ENCODE measurements at places on chromosomes 11 and 22.
A peak's percentile ranks its signal among the peaks of the same experiment; 100 is the strongest.

GRCh38 chr11:7514099-7514591 lies 346 bp downstream of the PPFIBP2 start:
- no peak for DNase-seq

- DNase-seq: no peak
Measured at GRCh38 chr22:45454275-45454674, 40.8 kb downstream of the RIBC2 start.

DNA sequence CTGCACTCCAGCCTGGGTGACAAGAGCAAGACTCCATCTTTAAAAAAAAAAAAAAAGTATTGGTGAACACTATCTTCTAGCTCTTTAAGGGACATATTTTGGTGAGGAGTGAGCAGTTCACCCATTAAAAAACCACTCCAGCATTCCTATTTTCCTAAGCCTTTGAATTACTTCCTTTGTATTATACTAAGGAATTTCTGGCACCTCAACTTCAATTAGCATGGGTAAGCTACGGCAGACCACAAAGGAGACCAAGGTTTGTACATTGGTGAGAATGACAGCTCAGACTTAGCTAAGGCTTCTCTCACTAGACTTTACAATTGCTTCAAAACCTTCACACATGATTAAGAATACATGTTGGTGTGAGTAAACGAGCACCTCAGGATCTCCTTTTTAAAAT lies 57.0 kb upstream of the BIRC3 start:
- no peak for DNase-seq

- no peak for DNase-seq
Measured at GRCh38 chr11:111347723-111348115, 31.4 kb downstream of the POU2AF1 start.

GRCh38 chr22:42273855-42274451 lies 3.5 kb upstream of the TCF20 start:
- DNase-seq: no peak

- DNase-seq: no peak
Measured at GRCh38 chr11:68065841-68066240, 27.0 kb downstream of the TCIRG1 start.

- DNase-seq: no peak
Measured at GRCh38 chr11:134665571-134666270, 253.7 kb upstream of the B3GAT1 start.

GRCh38 chr11:64351136-64351631 lies 7.8 kb upstream of the RPS6KA4 start:
- no peak for DNase-seq

GRCh38 chr11:115182282-115182955 lies 321.8 kb downstream of the CADM1 start:
- DNase-seq: no peak

DNA sequence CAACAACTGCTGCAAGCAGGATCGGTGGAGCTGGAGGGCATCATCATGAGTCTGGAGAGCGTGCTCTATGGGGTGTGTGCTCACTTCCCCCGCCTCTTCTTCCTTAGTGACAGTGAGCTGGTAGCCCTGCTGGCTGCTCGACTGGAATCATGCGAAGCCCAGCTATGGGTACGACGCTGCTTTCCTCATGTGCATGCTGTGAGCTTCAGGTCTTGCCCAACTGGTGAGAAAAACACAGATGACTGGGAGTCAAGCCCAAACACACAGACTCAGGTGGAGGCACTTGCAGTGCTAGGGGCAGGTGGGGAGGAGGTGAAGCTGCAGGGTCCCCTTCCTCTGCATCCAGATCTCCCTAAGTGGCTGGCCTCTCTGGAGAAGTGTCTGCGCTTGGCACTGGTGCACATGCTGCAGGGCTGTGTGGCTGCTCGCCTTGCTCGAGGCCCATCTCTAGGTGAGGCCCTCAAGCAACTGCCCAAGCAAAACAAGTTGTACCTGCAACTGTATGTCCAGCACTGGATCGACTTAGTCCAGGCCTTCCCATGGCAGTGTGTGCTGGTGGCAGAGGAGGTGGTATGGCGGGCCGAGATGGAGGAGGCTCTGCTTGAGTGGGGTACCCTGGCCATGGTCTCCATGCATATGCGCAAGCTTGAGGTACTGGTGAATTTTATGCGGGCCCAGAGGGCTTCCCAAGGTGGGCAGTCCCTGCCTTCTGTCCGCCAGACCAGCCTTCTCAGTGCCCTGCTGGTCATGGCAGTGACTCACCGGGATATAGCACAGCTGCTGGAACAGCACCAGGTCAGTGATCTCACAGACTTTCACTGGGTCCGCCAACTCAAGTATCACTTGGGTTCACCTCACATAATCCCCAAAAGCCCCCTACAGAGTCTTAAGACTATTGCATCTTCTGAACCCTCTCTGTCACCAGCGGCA lies 48.1 kb downstream of the DNHD1 start:
- DNase-seq: no peak

DNA sequence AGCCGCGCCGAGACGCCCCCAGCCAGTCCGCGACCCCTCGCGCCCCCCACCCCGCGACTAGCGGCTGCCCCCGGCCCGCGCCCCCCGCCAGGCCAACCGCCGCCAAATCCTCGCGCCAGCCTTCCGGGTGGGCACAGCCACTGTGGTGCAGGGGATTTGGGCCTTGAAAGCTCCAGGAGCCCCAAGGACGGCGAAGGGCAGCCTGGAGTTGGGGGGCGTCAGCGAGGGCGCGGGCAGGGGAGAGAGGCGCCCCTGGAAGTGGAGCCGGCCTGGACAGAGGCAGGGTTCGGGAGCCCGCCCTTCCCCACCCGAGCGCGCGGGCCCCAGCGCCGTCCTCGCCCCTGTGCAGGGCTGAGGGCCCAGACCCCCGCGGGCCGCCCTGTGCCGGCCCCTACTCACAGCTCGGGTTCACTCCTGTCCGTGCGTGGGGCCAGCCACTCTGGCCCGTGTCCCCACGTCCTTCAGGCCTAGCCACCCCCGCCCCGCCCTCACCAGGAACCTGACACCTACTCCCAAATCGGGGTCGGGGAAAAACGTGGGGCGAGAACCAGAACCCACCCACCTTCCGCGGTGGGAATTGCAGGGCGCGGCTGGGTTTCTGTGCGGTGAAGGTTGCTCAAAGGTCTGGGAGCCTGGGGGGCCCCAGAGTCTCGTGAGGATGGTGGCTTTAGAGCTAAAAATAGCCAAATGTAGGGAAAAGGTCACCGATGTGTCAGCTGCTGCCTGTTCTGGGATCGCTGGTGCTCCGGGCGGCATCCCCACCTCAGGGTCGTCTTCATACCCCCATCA lies at the start of gene CPT1B:
CPT1B (minus strand) TSS at position 441 of the 789 bp plus-strand sequence. CDS start 512 bp downstream, outside the sequence.
- no peak for DNase-seq

DNA sequence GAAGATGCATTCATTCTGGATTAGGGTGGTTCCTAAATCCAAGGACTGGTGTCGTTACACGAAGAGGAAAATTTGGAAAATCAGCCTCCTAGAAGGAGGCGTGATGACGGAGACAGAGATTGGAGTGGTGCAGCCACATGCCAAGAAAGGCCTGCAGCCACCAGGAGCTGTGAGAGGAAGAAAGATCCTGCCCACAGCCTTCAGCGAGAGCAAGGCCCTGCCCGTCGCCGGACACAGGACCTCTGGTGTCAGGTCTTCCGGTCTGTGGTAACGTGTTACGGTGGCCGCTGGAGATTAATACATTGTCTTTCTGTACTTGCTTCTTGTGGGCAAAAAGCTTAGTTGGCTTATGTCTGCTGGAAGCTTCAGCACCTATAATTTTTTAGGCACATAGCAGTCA lies 1045.8 kb downstream of the BRD1 start:
- no peak for DNase-seq

DNA sequence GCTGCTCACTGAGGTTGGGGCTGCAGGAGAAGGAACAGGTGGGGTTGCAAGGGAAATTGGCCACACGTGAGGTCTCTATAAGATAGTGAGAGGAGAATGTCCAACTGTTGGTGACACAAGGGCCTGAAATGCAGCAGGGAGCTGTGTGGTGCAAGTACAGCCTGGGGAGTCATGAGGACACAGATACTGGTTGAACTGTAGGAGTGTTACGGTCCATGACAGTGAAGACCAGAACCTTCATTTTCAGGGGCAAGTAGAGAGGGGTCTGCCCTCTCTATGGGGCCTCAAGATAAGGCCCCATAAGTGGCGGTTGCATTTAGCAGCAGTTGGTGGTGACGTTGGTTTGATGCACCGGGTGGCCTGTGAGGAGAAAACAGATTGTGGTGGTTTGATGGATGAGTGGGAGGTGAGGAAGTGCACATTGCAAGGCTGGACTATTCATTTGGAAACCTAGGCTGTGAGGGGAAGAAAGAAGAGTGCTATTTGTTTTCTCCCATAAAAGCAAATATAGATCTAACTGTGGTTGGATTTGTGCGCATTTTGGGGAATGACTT lies 39.4 kb downstream of the MICAL2 start:
- DNase-seq: peak; percentile 56

- DNase-seq: peak; percentile 31
Measured at GRCh38 chr11:71580057-71581003, 2.3 kb downstream of the KRTAP5-11 start.

Data from CMK (cell line).